ENCODE measurements at places on chromosomes 1 and 21. TPM values are rescaled to one million over a fixed set of nuclear protein-coding genes. Genes with fewer than 3 reads are reported as not detected.

- DNase-seq, result no peak
Measured at GRCh38 chr1:180981596-180982387, 40.9 kb downstream of the STX6 start.

GRCh38 chr1:41489561-41489960, 5.1 kb upstream of the EDN2 start:
- DNase-seq, result no peak

DNA sequence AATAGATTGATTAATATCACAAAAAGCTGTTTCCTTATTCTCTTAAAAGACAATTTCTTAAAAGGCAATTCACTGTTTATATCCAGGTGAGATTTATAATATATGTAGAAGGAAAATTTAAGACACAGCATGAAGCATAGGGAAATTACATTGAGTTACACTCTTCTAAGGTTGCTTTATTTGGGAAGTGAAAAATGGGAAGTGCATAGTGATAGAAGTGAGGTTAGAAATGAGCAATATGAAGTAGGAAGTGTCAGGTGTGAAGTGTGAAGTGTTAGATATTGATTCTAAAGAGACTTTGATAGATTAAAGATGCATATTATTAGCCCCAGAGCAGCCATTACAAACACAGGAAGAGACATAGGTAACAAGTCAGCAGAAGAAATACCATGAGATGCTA, 40.3 kb downstream of the FH start:
- DNase-seq, result no peak

- no peak for DNase-seq
Measured at GRCh38 chr1:82778612-82779011, 977.9 kb downstream of the ADGRL2 start.

PCSK9 gene
- total RNA-seq, result not detected

All from right cardiac atrium (tissue), 5 donors.